ENCODE measurements at places on chromosomes 4 and X.

GRCh38 chr4:69601065-69601464, 38.4 kb downstream of the UGT2A2 start:
- no peak for DNase-seq

GRCh38 chrX:16666541-16666940, 16.6 kb downstream of the S100G start:
- no peak for DNase-seq

DNA sequence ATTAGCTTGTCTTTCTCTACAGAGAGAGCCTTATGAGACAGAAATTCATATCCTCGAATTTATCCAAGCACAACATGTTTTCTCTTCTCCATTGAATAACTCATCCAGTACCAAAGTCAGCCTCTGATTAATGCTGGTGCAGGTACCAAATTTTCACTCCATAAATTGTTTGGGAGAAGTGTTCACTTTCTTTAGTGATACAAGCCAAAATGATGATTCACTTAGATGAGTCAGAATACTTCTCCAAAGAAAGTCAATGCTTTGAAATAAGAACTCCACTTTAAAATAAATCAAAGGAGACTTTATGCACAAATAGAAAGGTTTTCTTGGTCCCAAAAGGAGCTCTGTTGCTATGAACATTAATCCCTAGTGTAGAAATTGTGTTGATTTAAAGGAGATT, 60.2 kb downstream of the MAOB start:
- no peak for DNase-seq

DNA sequence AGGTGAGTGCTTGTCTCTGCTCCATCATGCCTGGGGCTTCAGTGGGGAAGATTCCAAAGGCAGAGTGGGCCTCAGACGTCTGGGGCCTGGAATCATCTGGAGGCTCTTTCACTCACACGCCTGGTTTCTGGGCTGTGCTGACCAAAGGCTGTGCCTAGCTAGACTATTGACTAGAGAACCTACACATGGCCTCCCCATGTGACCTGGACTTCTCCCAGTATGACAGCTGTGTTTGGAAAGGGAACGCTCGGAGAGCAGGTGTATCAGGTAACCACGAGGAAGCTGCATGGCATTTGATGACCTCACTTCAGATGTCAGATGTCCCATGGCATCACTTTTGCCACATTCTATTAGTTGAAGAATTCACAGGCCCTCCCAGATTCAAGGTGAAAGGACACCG, 51.0 kb downstream of the ADGRL3 start:
- no peak for DNase-seq

GRCh38 chrX:155767051-155767875, 113.9 kb upstream of the VAMP7 start:
- peak; percentile 76 for DNase-seq

DNA sequence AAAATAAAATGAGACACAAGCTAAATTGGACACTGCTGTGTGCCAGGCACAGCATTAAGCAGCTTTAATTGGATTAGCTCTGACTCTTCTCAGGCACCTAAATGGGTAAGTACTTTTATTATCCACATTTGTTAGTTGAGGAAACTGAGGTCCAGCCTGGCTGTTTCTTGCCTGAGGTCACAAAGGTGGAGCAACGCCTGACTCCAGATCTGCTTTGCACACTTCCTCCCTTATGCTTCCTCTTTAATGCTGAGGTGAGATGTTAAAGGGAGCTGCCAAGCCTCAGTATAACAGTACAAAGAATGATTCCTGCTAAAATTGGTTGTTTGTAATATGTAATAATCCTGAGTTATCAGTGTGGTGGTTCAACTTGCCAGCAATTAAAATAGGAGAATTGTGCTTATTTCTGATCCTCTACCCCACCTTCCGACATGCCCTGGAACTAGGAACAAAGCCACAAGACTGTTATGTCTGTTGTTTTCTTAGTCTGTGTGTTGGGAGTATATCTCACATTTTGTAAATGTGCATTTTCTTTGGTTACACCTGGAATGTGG, 74.4 kb downstream of the AFF1 start:
- no peak for DNase-seq

DNA sequence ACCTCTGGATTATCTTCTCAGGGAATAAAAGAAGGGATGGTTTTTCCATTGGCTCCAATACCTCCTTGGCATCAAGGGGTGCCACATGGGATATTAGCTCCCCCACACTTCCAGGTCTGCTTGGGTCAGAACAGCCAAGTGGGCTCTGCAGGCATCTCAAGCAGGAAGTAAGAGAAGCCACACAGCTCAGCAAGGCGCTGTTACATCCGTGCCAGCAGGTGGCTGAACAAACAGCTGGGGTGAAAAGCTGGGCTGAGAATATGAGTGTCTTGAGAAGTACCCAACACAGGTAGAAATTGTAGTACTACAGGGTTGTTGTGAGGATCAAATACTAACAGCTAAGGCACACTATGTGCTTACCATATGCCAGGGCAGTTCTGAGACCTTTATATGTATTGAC, 76.7 kb upstream of the TMEM150C start:
- no peak for DNase-seq

- DNase-seq: no peak
These were observed 7.2 kb upstream of the PRDM8 start for GRCh38 chr4:80189956-80190677.

DNA sequence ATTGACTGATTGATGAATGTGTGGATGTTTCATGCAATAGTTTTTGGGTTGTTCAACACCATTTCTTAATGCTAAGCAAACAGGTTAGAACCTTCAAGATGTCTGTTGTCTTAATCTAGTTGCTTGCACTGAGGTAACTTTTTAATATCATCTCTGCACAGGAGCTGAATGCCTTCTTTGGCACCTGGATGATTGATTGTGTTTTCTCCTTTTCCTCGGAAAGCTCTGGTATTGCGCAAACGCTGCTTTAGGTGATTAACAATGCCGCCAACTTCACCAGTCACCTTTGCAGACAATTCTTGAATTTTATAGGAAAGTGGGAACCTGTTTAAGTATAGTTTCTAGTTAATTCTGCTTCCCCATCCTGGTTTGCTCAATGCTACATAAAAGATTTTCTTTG, 48.2 kb downstream of the RTL9 start:
- no peak for DNase-seq

DNA sequence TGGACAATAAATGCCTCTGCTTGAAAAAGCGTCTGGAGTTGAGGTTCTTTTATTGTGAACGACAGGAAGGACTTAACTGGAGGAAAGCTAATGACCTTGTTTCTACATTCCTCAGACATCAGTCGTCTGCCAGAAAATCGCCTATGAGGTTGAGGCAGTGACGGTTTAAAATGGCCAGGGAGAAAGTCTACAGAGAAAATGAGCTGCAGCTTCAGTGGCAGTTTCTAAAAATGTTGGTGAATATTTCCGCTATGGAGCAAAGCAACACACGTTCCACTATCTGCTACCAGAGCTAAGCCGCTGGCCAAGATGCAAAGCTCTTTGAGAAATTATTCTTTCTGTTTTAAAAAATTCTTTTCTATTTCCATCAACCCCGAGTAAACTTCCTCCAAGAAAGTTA, 116.9 kb upstream of the GALNT7 start:
- DNase-seq: peak; percentile 27

DNA sequence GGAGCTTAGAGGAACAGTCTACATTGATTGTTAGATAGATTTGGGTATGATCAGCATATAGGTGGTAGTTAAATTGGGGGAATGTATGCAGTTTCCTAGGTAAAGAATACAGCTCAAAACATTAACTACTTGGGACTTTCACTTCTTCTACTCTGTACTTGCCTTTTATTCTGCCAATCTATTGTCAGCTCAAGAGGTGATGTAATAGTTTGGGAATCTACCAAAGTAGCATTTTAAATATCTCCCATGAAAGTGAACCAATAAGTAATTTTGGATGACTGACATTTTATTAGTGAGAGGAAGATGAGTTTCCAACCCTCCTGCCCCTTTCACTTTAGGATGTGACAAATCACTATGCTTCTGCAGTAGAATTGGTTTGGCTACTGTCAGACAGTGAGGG, 43.4 kb downstream of the NUDT6 start:
- no peak for DNase-seq

- no peak for DNase-seq
These were observed 419.5 kb downstream of the SPIN4 start for GRCh38 chrX:62931625-62932024.

DNA sequence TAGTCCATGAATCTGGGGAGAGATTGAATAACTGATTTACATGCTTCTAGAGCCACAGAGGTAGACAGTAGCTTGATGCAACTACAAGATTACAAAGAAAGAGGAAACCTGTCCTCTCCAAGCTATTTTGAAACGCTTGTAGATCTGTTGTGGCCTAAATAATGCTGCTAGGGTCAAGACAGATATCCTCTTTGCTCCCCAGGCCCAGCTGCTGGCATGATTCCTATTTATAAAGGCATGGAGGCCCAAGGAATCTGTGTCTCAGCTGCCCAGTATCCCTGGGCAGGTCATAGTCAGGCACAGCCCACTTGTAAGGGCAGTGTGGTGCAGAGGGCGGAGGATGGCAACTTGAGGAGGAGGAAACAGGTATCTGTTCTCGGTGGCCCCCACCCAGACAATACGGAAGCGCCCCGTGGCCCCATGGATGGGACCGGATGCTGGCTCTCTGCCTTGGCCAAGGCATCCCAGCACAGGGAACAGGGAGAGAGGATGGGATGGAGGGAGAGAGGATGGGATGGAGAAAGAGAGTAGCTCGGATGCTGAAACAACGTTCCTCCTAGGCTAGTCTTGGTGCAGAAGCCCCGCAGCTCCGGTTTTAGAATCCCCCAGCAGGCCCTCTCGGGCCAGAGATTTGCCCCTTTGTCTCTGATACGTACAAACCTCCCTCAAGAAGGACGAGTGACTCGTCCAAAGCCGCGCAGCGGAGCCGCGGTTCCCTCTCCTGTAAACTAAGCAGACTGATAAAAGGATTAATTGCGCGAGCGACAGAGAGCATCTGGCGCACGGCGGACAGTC, 767 bp upstream of the SMIM20 start:
- peak; percentile 39 for DNase-seq

DNA sequence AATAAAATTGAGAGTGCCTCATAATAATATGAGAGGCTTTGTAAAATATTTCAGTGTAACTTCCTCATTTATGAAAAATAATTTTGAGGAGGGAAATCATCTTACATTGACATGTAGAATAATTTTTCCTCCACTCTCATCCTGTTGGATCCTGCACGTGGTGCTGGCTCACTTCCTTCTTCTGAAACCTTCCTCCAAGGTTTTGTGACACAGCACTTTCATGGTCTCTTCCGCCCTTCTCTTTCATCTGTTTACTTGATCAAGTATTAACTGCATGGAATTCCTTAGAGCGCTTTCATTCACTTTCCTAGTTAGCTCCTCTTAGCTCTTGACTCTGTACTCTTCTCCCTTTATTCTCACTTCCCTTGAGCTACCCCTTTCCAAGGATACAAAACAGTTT, 246.5 kb downstream of the RAPGEF2 start:
- DNase-seq: no peak

DNA sequence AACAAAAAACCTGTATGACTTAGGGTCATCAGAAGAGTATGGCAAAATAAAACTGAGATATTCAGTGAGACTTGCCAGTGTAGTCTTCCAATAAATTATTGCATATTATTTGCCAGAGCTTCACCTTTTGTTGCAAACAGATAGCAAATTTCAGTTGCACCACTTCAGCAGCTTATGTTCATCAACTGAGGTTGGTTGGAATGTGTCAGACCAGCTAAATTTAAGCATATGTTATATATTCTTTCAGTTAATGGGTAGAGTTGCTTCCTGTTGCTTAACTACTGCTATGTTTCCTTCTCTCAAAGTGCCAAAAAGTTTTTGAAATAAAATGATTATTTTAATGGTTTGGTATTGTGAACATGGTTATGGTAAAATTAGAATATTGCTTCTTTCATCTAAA, 61.5 kb downstream of the GALNT7 start:
- DNase-seq: no peak

DNA sequence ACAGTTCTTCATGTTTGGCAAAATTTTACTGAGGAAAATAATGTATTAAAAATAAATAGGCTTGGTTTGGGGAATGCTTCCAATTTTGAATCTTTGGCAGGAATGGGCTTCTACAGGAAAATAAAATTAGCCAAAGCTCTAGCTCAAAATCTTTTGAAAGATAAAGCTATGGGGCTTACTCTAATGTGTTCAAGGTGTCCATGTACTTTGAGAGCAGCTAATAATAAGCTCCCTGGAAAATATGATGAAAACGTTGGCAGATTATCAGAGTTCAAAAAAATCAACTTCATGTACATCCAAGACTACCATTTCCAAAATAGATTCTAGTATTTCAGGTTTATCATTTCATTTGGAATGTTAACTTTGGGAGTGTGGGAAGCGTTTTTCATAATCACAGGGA, 158.4 kb downstream of the EMCN start:
- no peak for DNase-seq

DNA sequence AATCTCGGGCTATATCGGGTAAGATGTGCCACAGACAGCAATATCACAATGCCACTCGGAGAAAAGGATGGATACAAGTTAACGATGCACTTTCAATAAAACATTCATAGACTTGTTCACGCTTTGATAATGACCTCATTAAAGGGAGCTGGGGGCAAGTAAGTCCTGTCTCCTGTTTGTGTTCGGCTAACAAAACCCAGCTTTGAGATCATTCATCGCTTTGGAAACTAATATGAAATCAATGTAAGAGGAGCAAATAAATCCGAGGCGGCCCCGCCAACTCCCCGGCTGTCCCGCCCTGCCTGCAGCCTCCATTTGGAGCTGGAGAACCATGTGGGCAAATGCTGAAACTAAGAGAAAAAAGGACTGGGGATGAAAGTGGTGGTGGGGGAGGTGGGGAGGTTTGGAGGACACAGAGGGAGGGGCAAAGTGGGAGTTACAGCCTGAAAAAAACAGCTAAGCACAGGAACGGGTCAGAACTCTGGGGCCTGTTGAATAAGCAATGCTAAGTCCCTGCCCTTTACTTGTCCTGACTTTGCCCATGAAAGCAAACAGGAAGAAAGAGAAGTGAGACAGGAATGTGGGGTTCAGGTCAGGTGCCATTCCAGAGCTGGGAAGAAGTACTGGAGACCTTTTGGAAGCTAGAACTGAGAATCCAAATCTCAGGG, 3.5 kb upstream of the GSX2 start:
- no peak for DNase-seq

DNA sequence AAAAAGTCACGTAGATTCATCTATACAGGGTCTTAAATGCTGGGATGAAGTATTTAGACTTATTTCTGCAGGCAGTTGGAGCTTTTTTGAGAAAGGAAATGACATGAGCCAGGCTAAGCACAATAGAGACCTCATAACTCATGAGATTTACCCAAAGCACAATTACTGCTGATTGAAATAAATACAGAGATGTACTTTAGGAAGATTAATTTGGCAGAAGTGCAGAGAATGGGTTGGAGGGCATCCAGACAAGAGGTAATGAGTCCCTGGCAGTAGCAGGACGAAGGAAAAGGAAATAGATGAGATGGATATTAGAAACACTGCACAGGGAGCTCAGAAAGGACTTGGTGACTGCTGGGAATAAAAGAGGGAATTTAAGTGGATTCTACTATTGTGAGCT, 129.1 kb downstream of the SHROOM4 start:
- no peak for DNase-seq

GRCh38 chr4:102612824-102613366, 111.7 kb downstream of the NFKB1 start:
- no peak for DNase-seq

DNA sequence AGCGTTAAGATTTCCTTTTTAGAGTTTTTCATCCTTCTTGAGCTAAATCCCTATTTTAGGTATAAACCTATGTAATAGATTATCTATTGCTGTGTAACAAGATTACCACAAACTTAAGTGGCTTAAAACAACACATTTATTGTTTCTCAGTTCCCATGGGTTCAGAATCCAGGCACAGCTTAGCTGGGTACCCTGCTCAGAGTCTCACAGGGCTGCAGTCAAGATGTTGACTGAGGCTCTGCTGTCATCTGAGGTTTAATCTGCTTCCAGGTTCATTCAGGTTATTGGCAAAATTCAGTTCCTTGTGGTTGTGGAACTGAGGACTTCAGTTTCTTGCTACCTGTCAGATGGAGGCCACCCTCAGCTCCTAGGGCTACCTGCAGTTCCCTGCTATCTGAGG, 60.9 kb downstream of the GK start:
- DNase-seq: no peak
